Glutamatergic neuron (in vitro differentiated cells): ENCODE measurements at places on chromosomes 13 and 19. TPM values are rescaled to one million over a fixed set of nuclear protein-coding genes. Genes with fewer than 3 reads are reported as not detected.

DNA sequence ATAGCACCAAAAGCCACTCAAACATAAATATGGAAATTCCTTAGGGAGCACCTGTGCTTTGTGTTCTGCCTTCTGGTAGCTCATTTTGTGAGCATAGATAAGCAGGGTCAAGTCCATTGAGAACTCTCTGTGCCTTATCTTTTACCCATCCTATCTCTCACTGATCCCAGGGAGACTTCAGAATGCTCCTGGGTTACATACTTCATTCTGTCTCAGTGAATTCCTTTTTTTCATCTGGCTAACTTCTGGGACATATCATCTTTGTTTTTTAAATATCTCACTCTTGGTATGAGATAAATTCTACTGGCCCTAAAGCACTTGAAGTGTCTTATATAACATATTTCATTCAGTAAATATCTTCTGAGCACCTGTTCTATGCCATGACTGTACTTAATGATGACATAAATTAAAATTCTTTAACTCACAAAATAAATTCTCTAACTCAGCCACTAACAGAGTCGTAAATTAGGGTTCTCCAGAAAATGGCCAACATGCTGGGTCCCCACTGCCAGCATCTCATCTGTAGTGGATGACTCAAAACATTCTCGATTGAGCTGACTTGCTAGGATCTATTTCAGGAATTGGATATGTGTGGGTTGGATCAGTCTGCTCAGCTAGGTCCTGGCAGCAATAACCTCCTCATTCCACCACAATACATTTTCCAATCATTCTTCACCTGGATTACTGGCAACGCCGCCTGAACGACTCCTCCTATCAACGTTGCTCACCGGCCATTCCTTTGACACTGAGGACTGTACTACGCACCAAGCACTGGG is 170.2 kb downstream of the FOXO1 start:
- H3K27me3 ChIP-seq: peaks cover 2% of the 10 kb centered on the region
- no peak overlapping the region for H3K27ac ChIP-seq

- no peak overlapping the region for H3K4me3 ChIP-seq
- H3K36me3 ChIP-seq: no peaks in the 10 kb centered on the region
- peaks cover 2% of the 10 kb centered on the region for H3K27me3 ChIP-seq
These were observed 71.2 kb upstream of the GTF3A start for GRCh38 chr13:27353166-27353583.

SPC24 gene
- 3.8 TPM for total RNA-seq

AMH gene
- 11.0 TPM for total RNA-seq

- peak overlapping the region; percentile 30 for H3K4me3 ChIP-seq
- peak; percentile 69 for DNase-seq
- no peak overlapping the region for H3K27ac ChIP-seq
- peaks cover 6% of the 10 kb centered on the region for H3K27me3 ChIP-seq
- H3K4me1 ChIP-seq: peaks cover 12% of the 10 kb centered on the region
These were observed 897 bp downstream of the C19orf33 start for GRCh38 chr19:38304866-38305429.

- H3K36me3 ChIP-seq: no peaks in the 10 kb centered on the region
- H3K27ac ChIP-seq: no peak overlapping the region
- H3K27me3 ChIP-seq: peaks cover 10% of the 10 kb centered on the region
- peak overlapping the region; percentile 16 for H3K4me3 ChIP-seq
These were observed 473 bp downstream of the TMIGD2 start for GRCh38 chr19:4301590-4302242.

- DNase-seq: no peak
- H3K4me1 ChIP-seq: no peaks in the 10 kb centered on the region
- H3K36me3 ChIP-seq: peaks cover 23% of the 10 kb centered on the region
- H3K4me3 ChIP-seq: no peak overlapping the region
- H3K27me3 ChIP-seq: peaks cover 5% of the 10 kb centered on the region
These were observed 35.5 kb downstream of the UNC13A start for GRCh38 chr19:17652627-17653026.

FGF22 gene
- total RNA-seq: 1.5 TPM

DNA sequence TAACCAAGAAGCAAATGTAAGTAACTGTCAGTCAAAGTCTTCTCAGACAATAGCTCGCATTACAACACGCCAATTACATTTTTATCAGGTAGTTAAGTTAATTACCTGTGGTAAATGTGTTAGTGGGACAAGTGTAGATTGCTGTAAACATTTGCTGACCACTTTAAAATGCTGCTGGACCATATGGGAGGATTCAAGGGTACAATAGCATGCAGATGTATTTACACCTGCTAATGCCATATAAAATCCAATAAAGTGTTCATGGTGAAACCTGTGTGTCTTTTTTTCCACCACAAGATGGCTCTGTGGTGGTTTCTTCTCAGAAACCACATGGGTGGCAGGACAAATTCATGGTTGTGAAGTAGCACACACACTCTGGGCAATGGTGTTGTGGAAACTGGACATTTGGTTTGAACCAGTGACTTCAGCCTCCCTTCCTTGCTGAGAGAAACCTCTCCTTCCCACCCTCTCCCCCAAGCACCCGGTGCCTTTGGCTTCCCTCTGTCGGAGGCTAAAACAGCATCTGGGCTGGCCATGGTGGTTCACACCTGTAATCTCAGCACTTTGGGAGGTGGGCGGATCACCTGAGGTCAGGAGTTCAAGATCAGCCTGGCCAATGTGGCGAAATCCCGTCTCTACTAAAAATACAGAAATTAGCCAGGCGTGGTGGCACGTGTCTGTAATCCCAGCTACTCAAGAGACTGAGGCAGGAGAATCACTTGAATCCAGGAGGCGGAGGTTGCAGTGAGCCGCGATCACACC is 18.1 kb upstream of the GTF3A start:
- H3K4me3 ChIP-seq: no peak overlapping the region
- no peaks in the 10 kb centered on the region for H3K36me3 ChIP-seq
- no peak overlapping the region for H3K27ac ChIP-seq
- no peak for DNase-seq
- H3K4me1 ChIP-seq: peaks cover 2% of the 10 kb centered on the region

DGKH gene
- 13.4 TPM for total RNA-seq

OR4F17 gene
- total RNA-seq: not detected

GRCh38 chr19:45879055-45879454 is 6.9 kb downstream of the IRF2BP1 start:
- peaks cover 12% of the 10 kb centered on the region for H3K27me3 ChIP-seq
- no peak for DNase-seq
- H3K4me3 ChIP-seq: no peak overlapping the region
- no peak overlapping the region for H3K27ac ChIP-seq
- H3K36me3 ChIP-seq: no peaks in the 10 kb centered on the region
- peaks cover 21% of the 10 kb centered on the region for H3K4me1 ChIP-seq

PCSK4 gene
- total RNA-seq: 21.2 TPM

GRCh38 chr13:99003851-99004471 is 26.1 kb upstream of the DOCK9 start:
- H3K4me1 ChIP-seq: no peaks in the 10 kb centered on the region
- DNase-seq: no peak
- H3K36me3 ChIP-seq: no peaks in the 10 kb centered on the region
- H3K27me3 ChIP-seq: peaks cover 3% of the 10 kb centered on the region

ZNF506 gene
- total RNA-seq: 39.0 TPM
